ENCODE measurements at places on chromosomes 3 and 15.

DNA sequence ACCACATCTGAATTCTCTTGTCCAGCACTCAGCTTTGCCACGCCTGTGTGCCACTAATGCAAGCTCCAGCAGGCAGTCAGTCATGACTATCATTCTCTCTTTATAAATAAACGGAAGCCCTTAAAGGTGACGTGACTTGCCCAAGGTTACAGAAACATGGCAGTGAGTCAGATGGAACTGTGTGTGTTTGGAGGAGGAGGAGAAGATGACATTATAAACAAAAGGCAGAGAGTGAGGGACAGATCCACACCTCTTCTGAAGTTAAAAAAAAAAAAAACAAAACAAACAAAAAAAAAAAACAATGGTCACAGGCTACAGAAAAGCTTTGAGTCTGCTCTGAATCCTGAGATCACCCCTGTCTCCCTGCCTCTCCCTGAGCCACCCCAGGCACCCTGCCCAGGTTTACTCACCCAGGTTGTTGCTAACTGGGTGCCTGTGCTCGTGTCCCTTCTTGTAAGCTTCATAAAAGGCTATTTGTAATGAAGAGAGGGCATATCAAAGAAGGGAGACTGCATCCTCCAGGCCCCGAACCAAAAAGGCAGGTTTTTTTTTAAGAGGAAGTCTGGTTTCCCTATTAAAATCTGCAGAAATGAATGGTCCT, 119.7 kb upstream of the PHLDB2 start:
- DNase-seq, result no peak
- H3K36me3 ChIP-seq, result no peaks in the 10 kb centered on the region
- H3K27ac ChIP-seq, result no peak overlapping the region
- no peak overlapping the region for H3K4me3 ChIP-seq

DNA sequence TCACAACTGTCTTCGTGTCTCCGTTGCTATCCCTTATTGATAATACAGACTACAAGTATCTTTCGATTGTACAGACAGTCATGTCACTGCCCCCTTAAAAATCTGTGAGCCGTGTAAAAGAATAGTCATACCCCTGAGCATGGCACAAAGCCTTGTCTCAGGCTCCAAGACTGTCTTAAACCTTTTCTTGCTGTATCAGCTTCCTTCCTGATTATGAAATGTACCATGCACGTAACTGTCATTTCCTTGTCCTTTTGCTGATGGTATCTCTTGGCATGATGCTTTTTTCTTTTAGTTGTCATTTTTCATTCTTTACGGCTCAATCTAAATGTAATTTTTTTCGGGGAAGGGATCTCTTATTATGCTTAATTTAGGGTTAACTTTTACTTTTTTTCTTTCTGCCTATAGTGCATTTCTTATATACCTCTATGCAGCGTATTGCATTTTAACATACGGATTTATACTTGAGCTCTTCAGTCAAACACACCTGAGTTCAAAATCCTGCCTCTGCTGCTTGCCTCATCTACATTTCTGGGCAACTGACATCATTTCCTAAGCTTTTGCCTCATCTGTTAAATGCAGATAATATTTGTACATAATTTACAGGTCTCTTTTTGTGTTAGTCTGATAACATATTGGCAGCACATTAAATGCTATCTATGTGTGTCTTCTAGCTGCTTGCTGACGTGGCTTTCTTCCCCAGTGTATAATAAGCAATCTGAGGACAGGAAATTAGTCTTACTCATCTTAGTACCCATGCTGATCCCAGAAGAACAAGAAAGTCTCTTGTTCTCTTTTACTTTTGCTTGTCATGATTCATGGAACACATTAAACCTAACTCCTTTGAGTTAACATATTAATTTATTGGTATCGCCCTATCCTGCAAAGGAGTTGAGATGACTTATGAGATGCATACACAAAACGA, 57.3 kb downstream of the ROBO2 start:
- no peak overlapping the region for H3K4me3 ChIP-seq
- H3K27ac ChIP-seq, result no peak overlapping the region
- no peaks in the 10 kb centered on the region for H3K4me1 ChIP-seq
- DNase-seq, result no peak
- H3K27me3 ChIP-seq, result no peaks in the 10 kb centered on the region

- no peak for DNase-seq
- H3K4me3 ChIP-seq, result no peak overlapping the region
- H3K4me1 ChIP-seq, result peaks cover 26% of the 10 kb centered on the region
- H3K36me3 ChIP-seq, result no peaks in the 10 kb centered on the region
- H3K27me3 ChIP-seq, result peaks cover 100% of the 10 kb centered on the region
- no peak overlapping the region for H3K27ac ChIP-seq
Observed at GRCh38 chr3:147411238-147411814, 2.2 kb downstream of the ZIC1 start.

DNA sequence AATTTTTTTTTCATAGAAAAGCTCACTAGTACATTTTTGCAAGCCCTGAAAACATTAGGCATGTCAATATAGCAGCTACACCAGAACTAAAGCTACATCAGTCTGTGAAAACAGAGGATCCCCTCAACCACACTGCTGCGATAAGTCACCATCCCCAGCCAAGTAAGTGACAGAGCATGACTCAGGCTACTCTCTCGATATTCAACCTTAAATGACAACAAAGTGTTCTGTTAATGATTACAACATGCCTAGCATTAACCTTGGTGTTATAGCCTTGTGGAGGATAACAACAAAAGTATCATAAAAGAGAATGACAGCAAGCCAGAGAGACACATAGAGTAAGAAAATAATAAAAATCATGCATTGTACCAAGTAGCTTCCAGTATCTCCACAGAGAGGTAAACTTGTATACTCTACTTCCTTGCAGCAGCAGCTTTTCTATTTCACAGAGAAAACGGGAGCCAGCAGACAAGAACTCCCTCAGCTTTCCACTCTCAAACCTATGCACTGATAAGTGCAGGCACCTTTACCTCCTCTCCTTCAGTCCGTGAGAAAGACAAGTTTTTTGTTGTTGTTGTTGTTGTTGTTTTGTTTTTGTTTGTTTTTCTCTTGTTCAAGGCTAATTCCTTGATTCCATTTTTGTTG, 76.6 kb downstream of the GBE1 start:
- no peaks in the 10 kb centered on the region for H3K27me3 ChIP-seq
- H3K27ac ChIP-seq, result no peak overlapping the region
- no peaks in the 10 kb centered on the region for H3K36me3 ChIP-seq
- no peak for DNase-seq
- no peak overlapping the region for H3K4me3 ChIP-seq

DNA sequence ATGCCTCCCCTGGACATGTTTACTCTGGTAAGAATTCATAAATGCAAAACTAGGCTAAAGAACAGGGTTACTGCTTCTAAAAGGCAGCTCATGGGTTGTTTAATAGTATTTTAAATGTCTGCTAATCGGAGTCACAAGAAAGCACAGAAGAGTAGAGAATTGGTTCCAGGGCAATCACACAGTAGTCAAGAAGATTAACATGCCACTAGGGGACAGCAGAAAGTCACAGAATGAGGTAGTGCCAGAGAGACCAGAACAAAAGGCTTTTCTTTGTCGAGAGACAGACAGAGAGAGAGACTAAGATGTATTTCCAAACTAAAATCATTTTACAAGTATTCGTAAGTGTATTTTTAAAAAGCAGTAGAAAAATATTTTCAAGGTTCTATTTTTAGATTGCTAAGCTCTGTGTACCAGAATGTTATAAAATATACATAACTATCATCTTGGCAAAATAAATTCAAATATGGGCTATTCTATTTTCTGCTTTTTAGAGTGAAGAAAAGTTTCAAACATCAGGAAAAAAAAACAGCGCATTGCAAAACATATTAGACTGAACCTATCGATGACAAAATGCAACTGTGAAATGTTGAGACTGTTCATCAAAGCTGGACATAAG, 78.3 kb upstream of the CDIN1 start:
- H3K27ac ChIP-seq, result no peak overlapping the region
- no peak overlapping the region for H3K4me3 ChIP-seq
- no peak for DNase-seq
- no peaks in the 10 kb centered on the region for H3K27me3 ChIP-seq
- no peaks in the 10 kb centered on the region for H3K36me3 ChIP-seq
- no peaks in the 10 kb centered on the region for H3K4me1 ChIP-seq

- H3K27me3 ChIP-seq, result no peaks in the 10 kb centered on the region
- no peak overlapping the region for H3K27ac ChIP-seq
- no peak overlapping the region for H3K4me3 ChIP-seq
- peaks cover 3% of the 10 kb centered on the region for H3K4me1 ChIP-seq
Observed at GRCh38 chr3:17469520-17469919, 272.9 kb downstream of the TBC1D5 start.

DNA sequence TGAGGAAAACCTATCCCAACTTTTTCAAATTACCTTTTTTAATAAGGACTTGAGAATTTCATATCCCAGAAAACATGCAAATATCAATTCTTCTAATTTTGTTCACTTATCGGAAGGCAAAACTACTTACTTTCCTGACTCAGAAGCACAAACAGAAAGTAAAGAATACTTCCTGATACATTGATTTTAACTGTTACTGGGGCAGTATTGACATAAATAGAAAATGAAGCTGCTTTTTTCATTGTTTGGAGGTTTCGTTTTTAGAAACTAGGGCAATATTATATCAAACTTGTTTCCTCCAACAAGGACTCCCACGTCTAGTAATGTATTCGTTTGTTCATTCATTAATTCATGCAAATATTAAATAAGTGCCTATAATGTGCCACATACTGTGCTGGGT, 19.1 kb downstream of the PAQR9 start:
- H3K4me1 ChIP-seq, result no peaks in the 10 kb centered on the region
- H3K4me3 ChIP-seq, result no peak overlapping the region
- H3K27ac ChIP-seq, result no peak overlapping the region
- H3K36me3 ChIP-seq, result no peaks in the 10 kb centered on the region
- no peak for DNase-seq

GRCh38 chr15:39663704-39664250, 82.9 kb downstream of the THBS1 start:
- no peaks in the 10 kb centered on the region for H3K27me3 ChIP-seq
- no peak for DNase-seq
- peaks cover 7% of the 10 kb centered on the region for H3K4me1 ChIP-seq
- H3K36me3 ChIP-seq, result no peaks in the 10 kb centered on the region
- H3K27ac ChIP-seq, result no peak overlapping the region
- H3K4me3 ChIP-seq, result no peak overlapping the region

GRCh38 chr3:159131376-159131775, 329.5 kb downstream of the MFSD1 start:
- H3K27me3 ChIP-seq, result no peaks in the 10 kb centered on the region
- DNase-seq, result no peak
- no peak overlapping the region for H3K27ac ChIP-seq
- peaks cover 12% of the 10 kb centered on the region for H3K4me1 ChIP-seq
